NCI-H526 treated with DMSO at 0.1 percent for 48 hours (cell line): ENCODE measurements at places on chromosomes 16 and 17.

- peak; percentile 3 for DNase-seq
Measured at GRCh38 chr17:21089933-21090901, 36.5 kb upstream of the DHRS7B start.

GRCh38 chr16:13864689-13865088 lies 55.3 kb upstream of the ERCC4 start:
- no peak for DNase-seq

DNA sequence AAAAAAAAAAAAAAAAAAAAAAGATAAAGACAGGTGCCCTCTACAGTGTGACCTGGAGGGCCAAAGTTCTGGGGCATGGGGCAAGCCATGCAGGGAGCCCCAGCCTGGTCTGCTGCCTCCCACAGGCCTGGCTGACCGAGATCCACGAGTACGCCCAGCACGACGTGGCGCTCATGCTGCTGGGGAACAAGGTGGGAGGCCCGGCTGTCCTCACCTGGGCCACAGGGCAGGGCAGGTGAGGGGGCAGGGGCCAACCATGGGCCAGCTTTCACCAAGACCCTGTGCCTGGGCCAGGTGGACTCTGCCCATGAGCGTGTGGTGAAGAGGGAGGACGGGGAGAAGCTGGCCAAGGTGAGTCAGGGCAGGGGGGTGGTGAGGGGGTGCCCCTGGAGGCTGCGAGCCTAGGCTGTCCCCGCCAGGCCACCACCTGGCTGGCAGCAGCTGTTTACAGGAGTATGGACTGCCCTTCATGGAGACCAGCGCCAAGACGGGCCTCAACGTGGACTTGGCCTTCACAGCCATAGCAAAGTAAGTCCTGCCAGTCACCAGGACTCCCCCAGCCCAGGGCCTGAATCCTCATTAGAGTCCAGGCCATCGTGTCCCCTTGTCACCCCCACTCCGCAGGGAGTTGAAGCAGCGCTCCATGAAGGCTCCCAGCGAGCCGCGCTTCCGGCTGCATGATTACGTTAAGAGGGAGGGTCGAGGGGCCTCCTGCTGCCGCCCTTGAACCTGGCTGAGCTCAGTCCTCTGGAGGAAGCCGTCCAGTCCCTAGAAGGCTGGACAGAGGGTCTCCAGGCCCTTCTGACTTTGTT lies 2.7 kb upstream of the TRAF7 start:
- DNase-seq: no peak

DNA sequence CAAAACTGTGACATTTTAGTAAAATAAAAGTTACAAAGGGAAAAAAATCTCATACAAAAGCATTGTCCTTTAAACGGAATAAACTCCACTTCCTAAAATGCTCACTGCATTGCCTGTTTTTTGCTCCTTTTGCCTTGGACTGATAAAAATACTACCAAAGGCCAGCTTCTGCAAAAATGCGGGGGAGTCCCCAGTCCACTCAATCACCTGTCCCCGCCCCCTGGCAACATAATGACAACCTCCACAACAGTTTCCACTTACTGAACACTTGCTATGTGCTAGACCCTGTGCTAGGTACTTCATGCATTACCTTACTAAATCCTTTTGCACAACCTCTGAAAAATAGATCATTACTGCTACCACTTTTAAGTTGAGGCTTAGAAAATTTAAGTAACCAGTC lies 172.7 kb upstream of the CCL2 start:
- no peak for DNase-seq

GRCh38 chr17:30363715-30364202 lies 15.0 kb upstream of the CPD start:
- no peak for DNase-seq

GRCh38 chr16:49638673-49639610 lies 217.0 kb downstream of the ZNF423 start:
- DNase-seq: no peak

GRCh38 chr16:10658943-10659342 lies 35.8 kb downstream of the TEKT5 start:
- DNase-seq: no peak

- DNase-seq: no peak
Measured at GRCh38 chr16:24123275-24123674, 132.9 kb upstream of the CACNG3 start.

DNA sequence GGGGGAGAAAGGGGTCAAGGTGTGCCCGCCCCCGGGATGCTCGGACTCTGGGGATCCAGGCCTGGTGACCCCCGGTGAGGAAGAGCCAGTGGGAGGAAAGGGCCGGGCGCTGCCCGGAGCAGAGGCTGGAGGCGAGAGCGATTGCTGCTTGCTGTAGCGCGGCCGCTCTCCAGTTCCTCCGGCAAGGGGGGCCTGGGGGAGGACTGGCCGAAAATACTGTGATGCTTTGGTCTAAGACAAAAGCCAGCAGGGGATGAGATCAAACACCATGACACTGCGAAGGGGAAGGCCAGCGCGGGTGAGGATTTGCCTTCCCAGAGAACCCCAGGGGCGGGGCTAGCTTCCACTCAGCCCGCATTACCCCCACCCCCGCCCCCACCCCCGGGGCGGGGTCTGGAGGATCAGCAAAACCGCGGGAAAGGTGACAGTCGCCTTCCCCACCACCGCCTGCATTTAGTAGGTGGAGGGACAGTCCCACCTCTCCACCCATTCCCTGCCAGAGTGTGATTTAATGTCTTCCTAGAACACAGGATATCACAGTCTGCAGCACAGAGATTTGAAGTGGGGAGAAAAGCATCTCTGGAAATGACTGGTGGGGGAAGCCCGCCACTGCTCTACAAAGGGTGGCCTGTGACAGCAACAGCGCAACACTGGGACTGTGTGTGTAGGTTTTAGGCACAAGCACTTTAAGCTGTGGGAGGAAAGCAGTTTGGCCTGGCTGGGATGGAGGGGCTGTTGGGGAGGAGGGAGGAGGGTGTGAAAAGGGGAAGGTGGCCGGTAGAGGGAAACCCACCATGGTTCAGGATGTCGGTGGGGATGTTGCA lies 25.7 kb downstream of the MRC2 start:
- DNase-seq: peak; percentile 39

- DNase-seq: no peak
Measured at GRCh38 chr16:64253525-64253924, 868.3 kb downstream of the CDH11 start.

- DNase-seq: no peak
Measured at GRCh38 chr17:36975922-36976515, 27.3 kb downstream of the AATF start.

- DNase-seq: no peak
Measured at GRCh38 chr16:17949141-17949981, 387.2 kb downstream of the NPIPA8 start.

DNA sequence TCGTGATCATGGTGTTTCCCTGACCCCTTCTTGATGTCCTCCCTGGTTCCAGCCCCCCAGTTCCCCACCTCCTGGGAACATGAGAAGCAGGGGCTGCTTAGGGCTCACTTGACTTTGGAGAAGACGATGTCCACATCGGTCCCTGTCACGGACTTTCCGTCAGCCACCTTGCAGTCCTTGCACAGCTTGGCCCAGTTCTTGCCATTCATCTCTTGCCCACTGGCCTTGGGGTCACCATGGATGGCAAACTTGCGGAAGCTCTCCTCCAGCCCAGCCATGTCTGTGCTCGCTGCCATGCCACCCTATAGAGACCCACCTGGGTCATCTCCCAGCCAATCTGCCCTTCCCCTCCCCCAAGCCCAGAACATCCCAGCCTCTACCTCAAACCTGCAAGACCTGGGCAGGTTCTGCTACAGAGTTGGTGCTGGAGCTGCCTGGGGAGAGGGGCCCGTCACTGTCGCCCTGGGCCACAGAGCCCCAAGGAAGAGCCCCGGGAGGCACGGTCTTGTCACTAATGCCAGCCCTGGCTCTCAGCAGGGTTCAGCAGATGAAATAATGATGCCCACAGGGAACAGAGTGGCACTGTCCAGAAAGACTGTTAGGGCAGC lies 2.4 kb downstream of the TPPP3 start:
- no peak for DNase-seq

DNA sequence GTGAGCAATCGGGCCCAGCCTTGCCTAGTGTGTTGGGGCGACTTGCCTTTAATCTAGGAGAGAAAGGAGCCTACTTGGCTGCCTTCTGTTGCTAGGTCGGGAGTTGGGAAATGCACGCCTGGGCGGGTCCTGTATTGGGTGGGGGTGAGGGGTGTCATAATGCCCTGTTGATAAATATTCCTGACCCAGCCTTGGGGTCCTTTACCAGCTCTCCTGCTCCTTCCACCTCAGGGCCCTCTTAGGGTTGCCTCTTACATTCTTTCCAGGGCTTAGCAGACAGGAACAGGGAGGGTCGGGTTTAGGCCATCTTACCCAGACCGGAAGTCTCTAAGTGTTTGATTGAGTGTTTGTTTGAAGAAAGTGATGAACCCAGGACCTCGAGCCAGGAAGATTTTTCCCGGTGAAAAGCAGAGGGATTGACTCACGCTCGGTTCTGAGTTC lies 112.9 kb downstream of the SEC14L1 start:
- DNase-seq: no peak

GRCh38 chr17:76267051-76267576 lies 2.0 kb downstream of the UBALD2 start:
- DNase-seq: no peak

DNA sequence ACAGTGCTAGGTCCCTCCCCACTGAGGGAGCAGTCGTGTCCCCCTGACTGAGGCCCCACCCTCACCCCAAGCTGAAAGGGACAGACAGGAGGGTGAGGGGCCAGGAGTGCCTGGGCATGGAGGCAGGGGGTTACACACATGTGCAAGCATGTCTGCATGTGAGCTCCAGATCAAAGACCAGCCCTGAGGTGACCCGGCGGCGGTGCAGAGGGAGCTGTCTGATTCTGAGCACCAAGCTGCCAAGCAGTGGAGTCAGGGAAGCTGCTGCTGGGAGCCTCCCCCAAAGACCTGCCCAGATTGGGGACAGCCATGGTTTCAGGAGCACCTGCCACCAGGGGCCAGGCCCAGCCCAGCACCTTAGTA lies 5.5 kb downstream of the DLX3 start:
- no peak for DNase-seq

- no peak for DNase-seq
Measured at GRCh38 chr16:87993901-87994300, 42.7 kb downstream of the BANP start.

DNA sequence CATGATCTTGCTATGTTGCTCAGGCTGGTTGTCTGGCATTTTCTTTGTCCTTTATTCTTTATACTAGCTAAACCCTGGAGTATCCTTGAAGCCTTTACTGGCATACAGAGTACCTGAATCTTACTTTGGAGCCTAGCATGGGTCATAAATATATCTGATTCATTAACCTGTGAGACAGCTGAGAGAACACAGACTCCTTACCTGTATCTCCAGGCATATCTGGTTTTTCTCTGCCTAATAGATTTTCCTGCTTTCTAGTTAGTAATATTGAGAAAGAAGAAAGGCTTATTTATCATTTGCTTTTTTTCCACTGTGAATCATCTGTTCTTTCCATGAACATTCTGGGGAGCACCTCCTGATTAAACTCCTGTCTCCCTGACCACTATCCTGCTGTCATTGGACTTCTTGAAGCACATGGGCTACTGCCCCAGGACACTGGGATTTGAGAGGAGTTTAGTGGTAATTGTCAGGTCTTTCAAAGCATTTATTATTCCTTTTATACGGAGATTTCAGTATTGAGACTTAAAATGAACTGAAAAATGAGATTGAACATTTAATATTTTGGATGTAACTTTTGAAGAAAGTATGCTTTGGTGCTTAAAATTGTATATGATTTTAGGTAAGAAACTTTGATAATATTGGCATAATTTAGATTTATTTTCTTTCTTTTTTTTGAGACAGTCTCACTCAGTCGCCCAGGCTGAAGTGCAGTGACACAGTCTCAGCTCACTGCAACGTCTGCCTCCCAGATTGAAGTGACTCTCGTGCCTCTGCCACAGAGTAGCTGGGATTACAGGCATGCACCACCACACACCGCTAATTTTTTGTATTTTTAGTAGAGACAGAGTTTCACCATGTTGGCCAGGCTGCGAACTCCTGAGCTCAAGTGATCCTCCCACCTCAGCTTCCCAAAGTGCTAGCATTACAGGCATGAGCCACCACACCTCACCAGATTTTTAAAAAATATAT lies 8.6 kb downstream of the PDP2 start:
- DNase-seq: no peak

GRCh38 chr16:87166934-87167333 lies 150.3 kb downstream of the C16orf95 start:
- DNase-seq: no peak

DNA sequence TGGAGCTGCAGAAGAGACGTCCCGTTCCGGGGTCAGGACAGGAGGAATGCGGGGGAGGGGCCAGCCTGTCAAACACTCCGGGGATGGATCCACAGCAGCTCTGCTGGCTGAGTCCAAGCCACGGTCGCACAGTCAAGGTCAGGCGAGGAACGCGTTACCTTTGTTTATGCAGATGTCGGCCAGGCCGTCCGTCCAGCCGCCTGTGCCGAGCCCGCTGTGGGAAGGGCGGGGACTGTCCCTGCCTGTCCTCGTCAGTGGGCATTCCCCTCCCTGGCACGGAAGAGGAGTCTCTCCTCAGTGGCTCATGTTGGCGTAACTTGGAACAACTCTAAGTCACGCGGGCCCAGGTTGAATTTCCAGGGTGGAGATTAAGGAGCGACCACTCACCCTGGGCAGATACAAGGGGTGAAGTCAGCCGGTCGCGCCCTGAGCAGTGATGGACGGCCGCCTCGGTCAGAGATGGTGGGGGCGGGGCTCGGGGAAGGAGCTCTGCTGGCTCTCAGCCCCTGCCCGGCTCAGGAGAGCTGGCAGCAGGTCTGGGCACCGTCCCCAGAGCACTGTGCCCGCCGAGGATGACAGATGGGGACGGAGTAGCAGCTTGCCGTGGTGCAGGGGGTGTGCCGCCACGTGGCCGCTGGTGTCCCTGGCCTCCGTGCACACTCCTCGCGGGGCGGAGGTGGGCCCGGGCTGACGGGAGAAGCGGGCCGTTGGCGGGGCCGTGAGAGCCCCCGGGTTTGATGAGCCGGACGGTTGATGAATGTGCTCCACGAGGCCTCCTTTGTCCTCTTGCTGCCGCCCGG lies 7.3 kb downstream of the CACNA1H start:
- DNase-seq: no peak
